NCI-H510A (cell line): ENCODE measurements at places on chromosomes 5 and 9.

GRCh38 chr9:101209670-101210069 lies 175.1 kb downstream of the BAAT start:
- no peak for DNase-seq

GRCh38 chr9:2216591-2216990 lies 201.4 kb downstream of the SMARCA2 start:
- DNase-seq = no peak

- DNase-seq = no peak
Measured at GRCh38 chr9:112248722-112249121, 73.6 kb upstream of the SUSD1 start.

- peak; percentile 17 for DNase-seq
Measured at GRCh38 chr5:64295101-64295500, 129.5 kb downstream of the RNF180 start.

GRCh38 chr9:133958756-133959155 lies 33.4 kb downstream of the VAV2 start:
- no peak for DNase-seq

DNA sequence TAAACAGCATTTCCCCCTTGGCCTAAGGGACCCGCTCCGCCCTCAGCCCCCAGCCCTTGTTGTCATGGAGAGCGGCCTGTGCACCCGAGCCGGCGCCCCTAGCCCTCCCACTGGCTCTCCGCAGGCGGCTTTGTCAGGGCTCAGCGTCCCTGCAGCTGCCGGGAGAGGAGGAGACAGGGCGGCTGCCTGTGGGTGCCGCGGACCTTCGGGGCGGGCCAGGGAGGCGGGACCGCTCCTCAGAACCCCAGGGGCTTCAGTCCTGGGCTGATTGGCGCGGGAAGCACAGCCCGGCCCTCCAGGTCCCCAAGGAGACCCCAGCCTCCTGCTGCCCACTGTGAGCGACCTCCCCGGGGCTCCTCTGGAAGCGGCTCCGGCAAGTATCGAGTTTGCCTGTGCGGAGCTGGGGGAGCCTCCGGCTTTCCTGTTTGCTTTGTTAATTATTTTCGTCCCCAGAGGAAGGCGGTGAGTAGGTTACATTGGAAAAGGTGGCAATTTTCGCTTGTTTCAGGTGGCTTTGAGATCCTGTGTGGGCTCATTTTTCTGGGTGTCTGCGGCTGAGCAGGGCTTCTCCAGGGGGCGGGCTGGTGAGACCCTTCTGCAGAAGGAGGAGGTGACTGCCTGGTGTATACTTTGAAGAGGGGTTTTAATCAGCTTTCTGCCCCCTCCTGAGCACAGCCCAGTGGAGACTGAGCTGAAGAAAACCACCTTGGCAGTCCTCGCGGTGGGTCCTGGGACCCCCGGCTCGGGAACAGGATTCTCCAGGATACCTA lies at the start of gene FGD3:
Gene FGD3, plus strand, starts transcription at position 256 of the 770 bp plus-strand sequence. CDS start 28,734 bp downstream, outside the sequence.
- peak; percentile 68 for DNase-seq

DNA sequence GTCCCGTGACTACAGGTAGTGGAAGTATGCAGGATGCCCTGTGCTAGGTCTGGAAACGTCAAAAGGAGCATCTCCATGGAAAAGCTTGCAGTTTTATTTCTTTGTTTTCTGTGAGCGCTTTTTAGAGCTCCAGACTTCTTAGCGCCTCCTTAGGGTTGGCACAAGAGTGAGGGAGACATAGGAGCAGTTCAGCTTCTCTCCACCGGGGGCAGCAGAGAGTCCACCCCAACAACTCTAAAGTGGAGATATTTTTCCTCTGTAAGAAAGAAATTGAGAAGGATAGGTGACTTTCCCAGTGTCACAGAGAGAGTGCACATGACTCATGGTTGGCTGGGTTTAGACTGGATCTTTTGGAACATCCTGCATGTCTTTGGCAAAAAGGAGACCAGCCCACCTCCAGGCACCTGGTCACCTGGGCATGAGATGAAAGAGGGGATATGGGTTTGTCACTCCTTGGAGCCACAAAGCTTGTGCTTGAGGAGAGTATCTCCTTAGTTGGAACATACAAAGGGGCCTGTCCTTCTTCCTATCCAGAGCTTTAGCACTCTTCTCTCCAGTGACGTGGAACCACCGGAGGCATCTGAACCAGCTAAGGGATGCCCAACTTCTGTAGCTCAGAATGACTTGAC lies 637.7 kb downstream of the SEMA5A start:
- no peak for DNase-seq

DNA sequence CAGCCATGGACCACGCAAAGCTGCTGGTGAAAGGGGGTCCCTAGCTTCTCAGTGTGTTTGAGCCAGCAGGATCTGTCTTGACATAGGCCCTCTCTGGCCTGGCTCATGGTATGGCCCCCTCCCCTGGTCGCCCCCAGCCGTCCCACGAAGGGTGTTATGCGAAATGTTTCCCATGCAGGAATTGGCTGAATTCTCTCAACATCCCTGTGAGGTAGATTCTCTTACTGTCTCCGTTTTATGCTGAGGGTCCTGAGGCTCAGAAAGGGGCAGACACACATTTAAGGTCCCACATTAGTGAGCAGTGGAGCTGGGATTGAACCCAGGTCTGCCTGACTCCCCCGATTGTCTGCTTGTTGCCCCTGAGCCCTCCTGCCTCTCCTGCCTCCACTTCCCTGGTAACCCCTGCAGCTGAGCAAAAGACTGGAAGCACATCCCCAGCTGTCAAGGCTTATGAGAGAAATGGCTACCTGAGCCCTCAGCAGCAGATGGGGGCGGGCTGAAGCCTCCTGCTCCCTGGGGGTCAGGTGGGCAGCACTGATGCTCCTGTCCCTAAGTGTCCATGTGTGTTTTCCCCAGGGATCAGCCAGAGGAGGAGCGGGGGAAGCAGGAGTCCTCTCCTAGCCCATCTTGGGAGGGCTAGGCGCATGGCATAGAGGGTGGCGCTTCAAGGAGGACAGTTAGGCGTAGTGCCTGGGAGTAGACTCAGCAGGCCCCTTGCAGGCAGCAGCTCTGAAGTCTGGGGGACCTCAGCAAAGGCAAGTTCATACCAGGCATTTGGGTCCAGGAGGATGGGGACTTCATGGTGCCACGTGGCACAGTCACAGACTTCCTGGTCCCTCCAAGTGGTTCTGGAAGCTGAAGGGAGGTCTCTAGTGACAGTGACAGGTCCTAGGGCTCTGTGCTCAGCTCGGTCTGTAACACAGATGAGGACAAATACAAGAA lies 49.0 kb upstream of the GARNL3 start:
- DNase-seq = no peak
